ENCODE measurements at places on chromosomes 4 and X. TPM values are rescaled to one million over a fixed set of nuclear protein-coding genes. Genes with fewer than 3 reads are reported as not detected.

- no peak for DNase-seq
Observed at GRCh38 chr4:120765260-120765680, 157.3 kb downstream of the PRDM5 start.

GRCh38 chrX:57918750-57919436 lies 8.6 kb upstream of the ZXDA start:
- no peak for DNase-seq

GRCh38 chr4:58761563-58761962 lies 1651.4 kb upstream of the IGFBP7 start:
- no peak for DNase-seq

DNA sequence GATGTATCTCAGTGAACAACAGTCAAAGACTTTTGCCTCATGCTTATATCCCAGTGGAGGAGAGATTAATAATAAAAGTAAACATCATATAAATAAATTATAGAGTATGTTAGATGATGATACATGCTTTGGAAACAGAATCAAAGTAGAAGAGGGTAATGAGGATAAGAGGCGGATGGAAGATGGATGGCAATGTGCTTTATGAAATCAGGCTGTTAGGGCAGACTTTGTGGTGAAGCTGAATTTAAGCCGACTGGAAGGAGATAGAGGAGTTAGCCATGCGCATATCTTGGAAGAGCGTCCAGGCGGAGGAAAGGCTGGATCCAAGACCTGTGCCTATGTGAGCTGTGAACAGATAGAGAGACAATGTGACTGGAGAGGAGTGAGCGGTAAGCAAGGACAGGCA lies 74.9 kb upstream of the GUCY1A1 start:
- no peak for DNase-seq

GRCh38 chrX:150081076-150081475 lies 142.8 kb upstream of the EOLA2 start:
- DNase-seq, result no peak

DNA sequence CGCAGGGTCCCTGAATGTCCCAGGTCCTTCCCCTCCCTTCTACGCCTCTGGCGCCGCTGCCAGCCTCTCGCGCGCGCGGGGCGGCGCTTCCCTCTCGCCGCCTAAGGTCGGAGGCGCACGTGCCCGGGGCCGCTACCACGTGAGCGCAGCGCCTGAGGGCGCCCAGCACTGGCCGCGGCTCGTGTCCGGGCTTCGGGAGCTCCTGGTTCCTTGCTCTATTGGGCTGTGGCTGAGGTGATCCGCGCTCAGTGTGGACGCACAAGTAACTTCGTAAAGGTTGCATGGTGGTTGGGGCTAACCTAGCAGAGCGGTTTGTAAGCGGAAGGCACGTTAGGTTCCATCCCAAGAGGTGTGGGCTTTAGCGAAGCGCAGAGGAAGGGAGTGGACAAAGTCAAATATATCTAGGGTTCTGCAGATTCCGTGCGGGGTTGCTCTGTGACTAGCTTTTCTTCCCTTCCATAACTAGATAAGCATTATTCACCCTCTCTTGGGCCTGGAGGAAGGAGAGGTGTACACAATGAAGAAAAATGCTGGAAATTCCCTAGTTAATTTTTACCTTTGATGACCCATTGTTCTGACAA lies 1.8 kb downstream of the TLL1 start:
- no peak for DNase-seq

DNA sequence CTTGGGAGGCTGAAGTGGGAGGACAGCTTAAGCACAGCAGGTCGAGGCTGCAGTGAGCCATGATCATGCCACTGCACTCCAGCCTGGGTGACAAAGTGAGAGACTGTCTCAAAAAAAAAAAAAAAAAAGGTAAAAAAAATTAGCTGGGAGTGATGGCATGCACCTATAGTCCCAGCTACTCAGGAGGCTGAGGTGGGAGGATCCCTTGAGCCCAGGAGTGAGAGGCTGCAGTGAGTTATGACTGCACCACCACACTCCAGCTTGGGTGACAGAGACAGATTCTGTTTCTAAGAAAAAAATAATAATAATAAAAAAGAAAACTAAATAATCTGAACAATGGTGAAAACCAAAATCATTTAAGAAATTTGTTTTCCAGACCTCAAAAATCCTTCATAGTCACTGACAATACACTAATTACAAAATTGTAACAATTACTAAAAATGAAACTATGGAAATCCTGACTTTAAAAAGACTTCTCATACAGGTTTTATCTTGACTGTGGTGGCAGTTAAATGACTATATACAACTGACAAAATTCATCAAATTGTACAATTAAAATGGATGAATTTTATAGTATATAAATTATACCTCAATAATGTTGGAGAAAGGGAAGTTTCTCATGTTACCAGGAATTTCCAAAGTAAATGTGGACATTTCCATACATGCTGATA lies 31.3 kb downstream of the PHF8 start:
- no peak for DNase-seq

DNA sequence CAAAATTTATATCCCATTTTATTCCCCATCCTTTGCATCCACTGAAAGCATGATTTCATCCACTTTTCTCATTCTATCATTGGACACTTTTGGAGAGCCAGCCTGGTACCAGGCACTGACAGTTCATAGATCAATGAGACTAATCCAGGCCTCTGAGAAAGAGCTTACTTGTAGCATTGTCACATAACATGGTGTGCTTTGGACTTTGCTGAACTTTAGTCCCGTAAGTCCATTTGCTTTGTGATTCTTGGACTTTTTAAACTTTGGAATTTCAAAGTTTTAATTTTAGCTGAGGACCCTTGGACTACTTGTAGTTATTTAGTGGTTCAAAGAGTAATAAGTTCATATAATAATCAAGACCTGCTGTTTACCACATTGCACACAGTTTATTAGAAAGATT lies 11.5 kb downstream of the LIAS start:
- DNase-seq, result no peak

- DNase-seq, result no peak
Observed at GRCh38 chr4:94841864-94842221, 84.1 kb downstream of the BMPR1B start.

DNA sequence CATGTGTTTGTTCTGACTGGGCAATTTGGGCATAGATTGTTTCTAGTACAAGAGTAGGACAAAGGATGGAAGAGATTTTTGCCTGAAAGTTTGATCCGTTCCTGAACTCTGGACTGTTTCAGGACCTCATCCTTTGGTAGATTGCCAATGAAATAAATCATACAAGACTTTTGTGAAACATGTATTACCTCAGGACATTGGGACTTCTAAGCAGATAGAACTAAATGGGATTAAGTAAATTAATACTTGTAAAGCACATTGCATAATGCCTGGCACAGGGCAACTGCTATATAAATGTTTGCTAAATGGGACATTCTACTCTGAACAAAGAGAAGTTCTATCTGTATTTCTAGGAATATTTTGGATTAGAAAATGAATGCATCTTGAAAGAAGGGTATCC lies 164.8 kb upstream of the RPS6KA3 start:
- DNase-seq, result no peak

DNA sequence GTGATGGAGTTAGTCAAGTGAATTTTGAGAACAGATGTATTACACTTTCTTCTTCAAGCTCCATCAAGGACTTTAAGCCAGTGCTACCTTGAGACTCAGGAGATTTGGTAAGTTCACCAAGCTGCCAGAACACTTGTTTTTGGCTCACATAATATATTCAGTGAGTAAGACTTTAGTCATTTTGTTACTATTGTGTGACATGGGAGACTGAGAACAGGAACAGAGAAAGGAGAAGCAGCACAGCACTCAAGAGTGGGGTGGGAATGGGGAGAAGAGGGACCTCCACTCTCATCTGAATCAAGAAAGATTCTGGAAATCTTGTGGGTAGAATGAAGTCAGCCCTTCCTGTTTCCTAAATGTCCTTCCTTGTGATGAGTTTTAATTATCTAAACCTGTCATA lies 87.3 kb upstream of the TET2 start:
- DNase-seq, result no peak

- DNase-seq, result no peak
Observed at GRCh38 chr4:61782133-61782532, 582.0 kb downstream of the ADGRL3 start.

GRCh38 chr4:48720459-48720858 lies 59.6 kb downstream of the FRYL start:
- DNase-seq, result no peak

- DNase-seq, result no peak
Observed at GRCh38 chr4:40731792-40732245, 17.9 kb upstream of the NSUN7 start.

DNA sequence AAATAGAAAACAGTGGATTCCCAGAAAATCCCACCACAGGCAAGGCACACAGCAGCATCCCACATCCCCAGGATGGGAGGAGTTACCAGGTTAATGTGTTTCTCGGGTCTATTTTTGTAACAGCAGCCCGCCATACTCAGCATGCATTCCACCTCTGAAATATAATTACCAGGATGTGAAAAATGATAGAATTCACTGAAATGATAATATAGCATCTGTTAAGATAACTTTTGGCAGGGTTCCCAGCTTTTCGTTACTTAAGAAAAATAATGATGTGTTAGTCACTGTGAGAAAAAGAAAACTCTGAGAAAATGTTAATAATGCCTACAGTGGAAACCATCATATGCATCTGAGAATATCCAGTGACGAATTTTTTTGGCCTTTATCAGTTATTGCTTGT lies 87.1 kb downstream of the VCX2 start:
- peak; percentile 13 for DNase-seq

DNA sequence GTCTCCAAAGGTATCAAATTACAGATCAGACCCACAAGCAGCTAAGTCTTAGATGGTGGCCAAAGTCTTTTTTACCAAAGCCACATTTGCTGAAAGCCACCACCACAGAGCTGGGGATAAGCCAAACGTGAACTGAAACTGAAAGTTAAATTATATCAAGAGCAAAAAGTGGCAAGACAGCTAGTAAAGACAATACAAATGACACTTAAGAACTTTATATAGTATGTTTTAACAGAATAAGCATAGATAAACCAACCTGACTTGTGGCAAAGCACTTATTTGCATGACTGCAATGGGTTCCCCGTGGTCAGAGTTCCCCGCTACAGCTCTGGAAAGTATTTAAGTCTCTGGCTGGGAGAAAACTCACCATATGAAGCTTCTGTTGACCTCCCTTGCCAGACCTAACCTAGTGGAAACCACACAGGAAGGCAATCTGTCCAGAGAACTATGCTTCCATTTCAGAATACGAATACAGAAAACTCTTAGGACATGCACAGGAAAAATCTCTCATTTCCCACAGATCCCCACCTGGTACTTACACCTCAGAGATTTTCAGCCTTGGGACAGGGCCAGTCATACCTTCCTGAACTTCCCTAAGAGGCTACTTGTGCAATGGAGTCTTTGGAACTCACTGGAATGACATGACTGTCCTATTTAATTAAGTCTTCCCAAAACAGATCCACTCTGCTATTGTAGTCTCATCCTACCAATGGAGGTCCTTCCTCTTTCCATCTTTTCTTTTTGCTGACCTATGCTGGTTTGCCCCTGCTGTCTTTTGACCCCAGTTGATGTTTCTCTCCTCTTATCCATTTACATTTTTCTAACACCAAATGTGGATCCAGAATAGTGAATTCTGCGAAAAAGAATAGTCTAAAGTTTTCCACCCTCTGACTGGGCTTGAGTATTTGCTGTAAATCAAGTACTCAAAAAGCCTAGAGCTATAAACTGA lies 225.1 kb downstream of the NR3C2 start:
- DNase-seq, result no peak

- DNase-seq, result no peak
Observed at GRCh38 chr4:154958621-154959358, 177.7 kb downstream of the RBM46 start.

GRCh38 chr4:147477439-147477838 lies 3.5 kb upstream of the EDNRA start:
- no peak for DNase-seq

- DNase-seq, result no peak
Observed at GRCh38 chrX:118588715-118589114, 93.1 kb downstream of the DOCK11 start.

DNA sequence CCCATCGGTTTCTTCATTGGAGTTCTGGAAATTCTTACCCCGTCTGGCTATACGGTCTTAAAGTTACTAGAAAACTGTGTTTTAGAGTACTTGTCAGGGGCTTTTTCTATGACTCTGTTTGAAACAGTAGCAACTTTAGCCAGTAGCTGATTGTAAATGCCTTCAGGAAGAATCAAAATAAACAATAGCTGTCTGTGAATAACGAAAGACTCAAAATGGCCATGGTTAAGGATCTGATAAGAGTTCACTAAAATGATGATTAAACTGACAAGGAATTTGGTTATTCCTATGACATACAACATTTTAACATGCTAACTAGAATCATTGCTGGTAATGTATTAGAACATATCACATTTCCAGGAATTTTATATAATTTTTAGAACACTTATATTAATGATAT lies 191.0 kb downstream of the EVC2 start:
- no peak for DNase-seq

GRCh38 chrX:30943984-30944383 lies 54.9 kb upstream of the TAB3 start:
- DNase-seq, result no peak

GRCh38 chrX:11908371-11908770 lies 150.3 kb downstream of the MSL3 start:
- DNase-seq, result no peak

DNA sequence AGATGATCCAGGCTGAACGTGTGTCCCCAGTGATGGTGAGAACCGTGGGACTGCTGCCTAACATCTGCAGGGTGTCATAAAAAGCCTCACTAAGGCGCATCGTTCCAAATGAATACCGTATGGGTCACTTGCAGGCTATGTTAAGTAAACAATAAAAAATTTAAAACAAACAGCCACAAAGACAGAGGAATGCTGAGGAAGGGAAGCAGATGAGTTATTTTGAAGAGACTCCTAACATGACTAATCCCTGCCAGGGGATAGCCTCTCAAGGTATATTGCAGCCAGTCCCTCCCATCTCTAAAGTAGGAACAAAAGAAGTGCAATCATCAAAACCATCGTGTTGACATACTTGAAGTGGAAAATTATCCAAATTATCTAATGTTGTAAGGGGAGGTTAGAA lies 83.8 kb downstream of the UNC5C start:
- DNase-seq, result no peak

GRCh38 chr4:188411805-188412204 lies 272.6 kb downstream of the TRIML1 start:
- no peak for DNase-seq

- DNase-seq, result no peak
Observed at GRCh38 chrX:39936886-39937770, 160.6 kb downstream of the BCOR start.

MXRA5 gene
- polyA plus RNA-seq, result 59.5 TPM

SLC10A6 gene
- 0.18 TPM for polyA plus RNA-seq

HTR2C gene
- polyA plus RNA-seq, result not detected

IGFBP7 gene
- 102 TPM for polyA plus RNA-seq

MAGEA9B gene
- polyA plus RNA-seq, result not detected

ETDB gene
- polyA plus RNA-seq, result not detected

CLDN34 gene
- polyA plus RNA-seq, result not detected

RTL3 gene
- polyA plus RNA-seq, result 1.8 TPM

PCYT1B gene
- 2.0 TPM for polyA plus RNA-seq

BMX gene
- 1.8 TPM for polyA plus RNA-seq

Data from forelimb muscle (tissue), 1 donor.